HCT116 (cell line): ENCODE measurements at places on chromosomes 2 and 18.

DNA sequence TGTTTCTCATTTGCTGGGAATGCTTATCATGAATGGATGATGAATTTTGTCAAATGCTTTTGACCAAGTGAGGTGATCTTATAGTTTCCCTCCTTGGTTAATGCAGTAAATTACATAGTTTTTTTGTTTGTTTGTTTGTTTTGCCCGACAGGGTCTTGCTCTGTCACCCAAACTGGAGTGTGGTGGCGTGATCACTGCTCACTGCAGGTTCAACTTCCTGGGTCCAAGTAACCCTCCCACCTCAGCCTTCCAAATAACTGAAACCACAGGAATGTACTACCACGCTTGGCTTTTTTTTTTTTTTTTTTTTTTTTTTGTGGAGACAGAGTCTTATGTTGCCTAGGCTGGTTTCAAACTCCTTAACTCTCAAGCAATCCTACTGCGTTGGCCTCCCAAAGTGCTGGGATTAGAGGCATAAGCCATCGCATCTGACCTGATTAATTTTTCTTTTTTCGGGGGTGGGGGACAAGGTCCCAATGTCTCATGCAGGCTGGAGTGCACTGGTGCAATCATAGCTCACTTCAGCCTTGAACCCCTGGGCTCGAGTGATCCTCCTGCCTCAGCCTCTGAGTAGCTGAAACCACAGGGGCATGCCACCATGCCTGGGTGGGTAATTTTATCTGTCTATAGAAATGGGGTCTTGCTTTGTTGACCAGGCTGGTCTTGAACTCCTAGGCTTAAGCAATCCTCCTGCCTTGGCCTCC, 48.6 kb downstream of the SMAD2 start:
- no peak overlapping the region for H3K4me3 ChIP-seq
- H3K27me3 ChIP-seq, result no peaks in the 10 kb centered on the region
- H3K4me1 ChIP-seq, result peaks cover 22% of the 10 kb centered on the region
- peak; percentile 27 for DNase-seq
- H3K27ac ChIP-seq, result peak overlapping the region; percentile 33; the same call in 1 of the 2 replicates
- peaks cover 6% of the 10 kb centered on the region; the same call in 1 of the 2 replicates for H3K36me3 ChIP-seq

DNA sequence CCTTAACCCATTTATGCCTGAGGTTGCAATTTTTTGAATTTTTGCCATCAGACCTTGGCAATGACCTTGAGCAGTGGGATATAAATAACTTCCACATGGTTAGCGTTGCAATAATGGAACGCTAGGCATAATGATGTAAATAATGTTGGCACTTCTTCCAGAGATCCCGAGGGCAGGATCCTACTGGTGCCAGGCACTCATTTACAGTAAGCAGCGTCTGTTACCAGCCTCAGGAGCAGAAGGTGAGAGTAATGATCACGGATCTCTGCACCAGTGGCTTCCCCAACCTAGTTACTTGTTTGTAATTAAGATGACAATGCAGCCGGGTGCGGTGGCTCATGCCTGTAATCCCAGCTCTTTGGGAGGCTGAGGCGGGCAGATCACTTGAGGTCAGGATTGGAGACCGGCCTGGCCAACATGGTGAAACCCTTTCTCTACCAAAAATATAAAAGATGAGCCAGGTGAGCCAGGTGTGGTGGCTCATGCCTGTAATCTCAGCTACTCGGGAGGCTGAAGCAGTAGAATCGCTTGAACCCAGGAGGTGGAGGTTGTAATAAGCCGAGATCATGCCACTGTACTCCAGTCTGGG, 41.9 kb downstream of the CPO start:
- H3K36me3 ChIP-seq, result no peaks in the 10 kb centered on the region
- no peaks in the 10 kb centered on the region for H3K4me1 ChIP-seq
- no peak overlapping the region for H3K27ac ChIP-seq
- DNase-seq, result no peak

DNA sequence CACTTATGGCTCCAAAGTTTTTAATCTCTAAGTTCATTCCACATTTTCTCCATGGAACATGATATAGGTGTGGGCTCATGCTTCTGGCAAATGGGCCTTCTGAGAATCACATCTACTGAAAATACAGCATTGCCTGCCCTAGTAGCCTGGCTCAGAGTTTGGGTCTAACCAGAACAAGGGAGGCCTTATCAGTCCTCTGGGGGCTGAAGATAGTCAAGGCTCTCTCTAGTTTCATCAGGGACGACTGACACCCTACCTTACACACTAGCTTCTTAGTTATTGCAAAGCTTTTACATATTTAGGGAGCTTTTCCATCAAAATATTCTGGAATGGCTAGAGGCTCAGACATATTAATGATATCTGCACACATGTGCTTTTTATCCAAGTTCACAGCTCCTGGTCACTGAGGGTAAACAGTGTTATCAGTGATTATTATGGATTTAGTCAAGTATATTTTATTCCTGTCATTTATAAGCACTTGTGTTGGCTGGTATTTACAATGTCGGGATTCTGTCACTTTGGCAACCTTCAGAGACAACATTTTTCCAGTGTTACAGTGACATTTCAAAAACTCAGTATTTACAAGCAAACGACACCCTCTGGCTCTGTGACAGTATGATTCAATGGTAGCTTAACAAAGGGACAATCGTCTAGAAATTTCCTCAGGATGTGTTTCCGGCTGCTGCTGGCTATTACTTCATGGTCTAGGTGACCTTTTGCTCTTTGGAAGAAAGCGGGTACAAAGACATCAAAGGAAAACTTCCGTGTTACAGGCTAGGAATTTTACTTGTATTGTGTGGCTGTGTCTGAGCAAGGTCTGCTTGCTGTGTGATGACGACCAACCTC, 200.6 kb downstream of the TCF4 start:
- H3K27ac ChIP-seq, result no peak overlapping the region
- H3K4me1 ChIP-seq, result no peaks in the 10 kb centered on the region
- H3K36me3 ChIP-seq, result no peaks in the 10 kb centered on the region
- H3K27me3 ChIP-seq, result no peaks in the 10 kb centered on the region

DNA sequence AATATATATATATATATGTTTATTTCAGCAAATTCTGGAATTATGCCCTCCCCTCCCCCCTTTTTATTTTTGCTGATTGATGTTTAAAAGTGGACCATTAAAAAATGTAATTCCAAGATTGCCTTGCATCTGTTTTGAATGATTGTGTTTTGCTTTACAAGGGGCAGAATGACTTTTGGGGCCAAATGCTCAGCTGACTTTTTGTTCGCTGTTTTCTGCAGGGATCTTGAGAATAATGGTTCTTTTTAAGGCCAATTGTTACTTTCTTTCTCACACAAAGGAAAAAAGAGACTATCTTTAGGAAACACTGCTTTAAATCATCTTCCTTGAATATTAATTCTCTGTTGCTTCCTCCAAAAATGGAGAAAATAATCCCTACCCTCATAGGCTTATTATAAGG, 95.9 kb downstream of the FMNL2 start:
- H3K27me3 ChIP-seq, result no peaks in the 10 kb centered on the region
- H3K4me3 ChIP-seq, result no peak overlapping the region
- no peaks in the 10 kb centered on the region for H3K4me1 ChIP-seq
- DNase-seq, result no peak

DNA sequence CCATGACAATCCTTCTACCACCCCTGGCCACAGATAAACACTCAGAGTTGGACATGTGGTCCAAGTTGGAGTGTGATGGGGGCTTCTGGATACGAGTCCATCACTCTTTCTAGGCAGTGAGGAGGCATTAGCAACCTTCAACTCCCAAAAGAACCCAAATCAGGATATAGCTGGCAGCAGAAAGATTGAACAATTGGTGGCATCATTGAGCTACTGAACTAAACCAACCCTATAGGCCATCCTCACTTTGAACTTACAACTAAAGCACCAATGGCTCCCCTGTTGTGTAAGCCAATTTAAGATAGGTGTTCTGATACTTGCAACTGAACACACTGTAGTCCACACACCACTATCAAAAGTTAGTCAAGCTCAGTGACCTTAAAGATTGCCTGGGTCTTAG, 24.0 kb upstream of the MARCO start:
- peaks cover 11% of the 10 kb centered on the region; the same call in 1 of the 2 replicates for H3K27me3 ChIP-seq
- no peaks in the 10 kb centered on the region for H3K36me3 ChIP-seq
- peaks cover 10% of the 10 kb centered on the region; the same call in 1 of the 2 replicates for H3K4me1 ChIP-seq
- no peak for DNase-seq
- no peak overlapping the region for H3K4me3 ChIP-seq

GRCh38 chr2:98852932-98853331, 83.1 kb downstream of the CRACDL start:
- H3K4me1 ChIP-seq, result no peaks in the 10 kb centered on the region
- no peaks in the 10 kb centered on the region for H3K36me3 ChIP-seq
- no peaks in the 10 kb centered on the region for H3K27me3 ChIP-seq
- no peak for DNase-seq

GRCh38 chr2:219622472-219622871, 5.0 kb upstream of the SLC4A3 start:
- no peaks in the 10 kb centered on the region for H3K36me3 ChIP-seq
- H3K27ac ChIP-seq, result no peak overlapping the region
- DNase-seq, result no peak
- no peak overlapping the region for H3K4me3 ChIP-seq
- H3K4me1 ChIP-seq, result peaks cover 4% of the 10 kb centered on the region; the same call in 1 of the 2 replicates

- H3K27ac ChIP-seq, result no peak overlapping the region
- H3K4me3 ChIP-seq, result no peak overlapping the region
- peaks cover 5% of the 10 kb centered on the region; the same call in 1 of the 2 replicates for H3K4me1 ChIP-seq
- H3K36me3 ChIP-seq, result no peaks in the 10 kb centered on the region
These were observed 161.0 kb upstream of the ID2 start for GRCh38 chr2:8520791-8521344.

- H3K27me3 ChIP-seq, result peaks cover 18% of the 10 kb centered on the region
- no peak for DNase-seq
- no peak overlapping the region for H3K4me3 ChIP-seq
- H3K4me1 ChIP-seq, result no peaks in the 10 kb centered on the region
- H3K36me3 ChIP-seq, result no peaks in the 10 kb centered on the region
- no peak overlapping the region for H3K27ac ChIP-seq
These were observed 465.9 kb downstream of the EPHA4 start for GRCh38 chr2:221106241-221106640.

DNA sequence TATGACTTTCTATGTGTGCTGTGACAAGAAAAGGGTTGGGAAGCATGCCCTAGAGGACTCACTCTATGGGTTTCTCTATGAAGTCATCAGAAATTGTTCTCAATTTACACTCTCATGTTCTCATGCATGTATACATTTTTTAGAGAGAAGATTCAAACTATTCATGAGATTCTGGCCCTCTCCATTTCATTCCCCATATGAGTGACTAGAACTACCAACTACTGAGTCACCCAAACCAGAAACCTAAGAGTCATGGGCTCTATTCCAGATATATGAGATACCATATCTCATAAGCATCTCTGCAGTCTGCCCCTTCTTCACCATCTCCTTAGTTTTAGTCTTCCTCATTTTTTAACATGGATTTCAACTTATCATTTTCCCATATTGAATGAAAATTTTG, 87.7 kb downstream of the EXOC6B start:
- no peak overlapping the region for H3K27ac ChIP-seq
- no peak overlapping the region for H3K4me3 ChIP-seq
- no peaks in the 10 kb centered on the region for H3K4me1 ChIP-seq
- no peak for DNase-seq

DNA sequence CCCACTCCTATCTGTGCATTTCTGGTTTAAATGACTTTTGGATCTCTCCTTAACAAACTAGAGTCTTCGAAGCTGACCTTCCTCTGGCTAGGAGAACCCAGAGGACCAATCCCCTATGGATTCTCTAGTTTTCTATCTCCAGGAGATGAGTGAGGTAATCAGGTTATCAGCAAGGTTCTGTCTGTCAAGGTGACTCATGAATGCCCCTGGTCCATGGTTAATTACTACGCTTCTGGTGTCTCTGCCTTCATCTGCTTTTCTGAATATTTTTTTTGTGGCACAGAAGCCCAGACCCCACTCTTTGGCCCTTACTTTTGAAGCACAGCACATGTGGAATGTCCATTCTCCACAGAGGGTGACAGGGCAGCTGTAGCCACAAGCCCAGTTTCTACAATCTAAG, 897.9 kb upstream of the KLHL29 start:
- no peaks in the 10 kb centered on the region for H3K27me3 ChIP-seq
- no peak overlapping the region for H3K27ac ChIP-seq
- no peaks in the 10 kb centered on the region for H3K36me3 ChIP-seq
- H3K4me3 ChIP-seq, result no peak overlapping the region
- no peak for DNase-seq

DNA sequence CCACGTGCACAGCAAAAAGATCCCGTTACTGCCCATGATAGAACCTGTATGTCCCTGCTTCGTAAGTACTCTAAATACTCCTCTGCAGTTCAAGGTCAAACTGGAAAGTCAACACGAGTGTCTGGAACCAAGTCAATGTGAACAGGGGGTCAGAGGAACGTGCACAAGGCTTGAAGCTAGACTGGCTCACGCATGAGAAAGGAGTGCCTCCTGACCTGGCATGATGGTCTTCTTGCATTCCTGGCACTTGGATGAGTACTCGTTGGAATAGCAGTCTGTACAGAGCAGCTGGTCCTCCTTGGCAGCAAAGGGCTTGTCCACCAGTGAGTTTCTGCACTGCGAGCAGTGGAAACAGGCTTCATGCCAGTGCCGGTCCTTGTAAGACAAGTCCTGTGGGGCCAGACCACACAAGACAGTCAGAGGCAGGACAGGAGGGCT, 25.5 kb downstream of the FHL2 start:
- H3K36me3 ChIP-seq, result peaks cover 22% of the 10 kb centered on the region; the same call in 1 of the 2 replicates
- H3K4me1 ChIP-seq, result no peaks in the 10 kb centered on the region
- H3K27ac ChIP-seq, result no peak overlapping the region

GRCh38 chr2:97788986-97789644, 75.7 kb downstream of the ZAP70 start:
- no peak for DNase-seq
- no peaks in the 10 kb centered on the region for H3K4me1 ChIP-seq
- no peak overlapping the region for H3K27ac ChIP-seq
- no peak overlapping the region for H3K4me3 ChIP-seq
- H3K27me3 ChIP-seq, result no peaks in the 10 kb centered on the region

GRCh38 chr2:21331625-21332370, 208.0 kb downstream of the TDRD15 start:
- H3K27me3 ChIP-seq, result no peaks in the 10 kb centered on the region
- H3K4me1 ChIP-seq, result no peaks in the 10 kb centered on the region
- H3K36me3 ChIP-seq, result no peaks in the 10 kb centered on the region
- DNase-seq, result no peak

DNA sequence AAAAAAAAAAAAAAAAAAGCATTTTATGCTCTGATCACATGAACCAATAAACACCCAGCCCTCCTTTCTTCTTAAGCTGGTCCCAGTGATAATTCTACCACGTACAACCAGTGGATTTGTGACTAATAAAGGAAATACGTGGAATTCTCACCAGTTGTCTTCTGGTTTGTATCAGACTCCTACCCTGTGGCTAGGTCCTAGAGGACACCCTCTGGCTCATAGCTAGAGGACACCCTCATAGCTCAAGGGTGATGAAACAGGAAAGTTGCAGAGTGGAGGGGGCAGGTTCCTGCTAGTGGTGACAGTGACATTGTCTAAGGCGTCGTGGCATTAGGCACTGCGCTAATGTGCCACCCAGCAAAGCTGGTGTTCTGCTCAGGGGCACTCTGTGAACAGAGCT, 167.8 kb downstream of the BCL11A start:
- H3K27me3 ChIP-seq, result peaks cover 45% of the 10 kb centered on the region
- no peaks in the 10 kb centered on the region for H3K36me3 ChIP-seq
- H3K27ac ChIP-seq, result no peak overlapping the region
- H3K4me3 ChIP-seq, result no peak overlapping the region
- no peaks in the 10 kb centered on the region for H3K4me1 ChIP-seq
- DNase-seq, result no peak
